Activated CD4-positive, alpha-beta T cell treated with anti-CD3 and anti-CD28 coated beads for 1 hour (primary cell): ENCODE measurements at places on chromosomes 12 and 14.

- DNase-seq, result no peak
Measured at GRCh38 chr14:54680651-54681050, 113.7 kb downstream of the SAMD4A start.

DNA sequence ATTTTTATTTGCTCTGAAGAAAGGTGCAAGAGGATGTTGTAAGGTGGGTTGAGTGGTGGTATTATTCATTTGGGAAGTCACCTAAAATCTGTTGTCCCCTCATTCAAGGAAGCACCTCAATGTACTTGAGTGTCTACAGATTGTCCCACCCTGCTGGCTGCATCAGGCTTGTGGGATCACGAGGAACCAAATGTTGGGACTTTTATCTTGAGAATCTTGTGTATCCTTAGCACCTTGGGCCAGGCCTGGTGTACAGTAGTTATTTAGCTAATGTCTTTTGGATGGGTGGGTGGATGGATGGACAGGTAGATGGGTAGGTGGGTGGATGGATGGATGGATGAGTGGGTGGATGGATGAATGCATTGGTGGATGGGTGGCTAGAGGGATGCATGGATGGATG, 519.3 kb downstream of the BCL11B start:
- DNase-seq, result no peak

- peak; percentile 81 for DNase-seq
Measured at GRCh38 chr12:91877022-91877421, 268.6 kb downstream of the BTG1 start.

GRCh38 chr12:91610561-91610960, 427.9 kb upstream of the DCN start:
- DNase-seq, result no peak

GRCh38 chr12:32108787-32109186, 2.1 kb downstream of the BICD1 start:
- DNase-seq, result no peak

- DNase-seq, result no peak
Measured at GRCh38 chr12:61536525-61536924, 723.7 kb upstream of the USP15 start.

DNA sequence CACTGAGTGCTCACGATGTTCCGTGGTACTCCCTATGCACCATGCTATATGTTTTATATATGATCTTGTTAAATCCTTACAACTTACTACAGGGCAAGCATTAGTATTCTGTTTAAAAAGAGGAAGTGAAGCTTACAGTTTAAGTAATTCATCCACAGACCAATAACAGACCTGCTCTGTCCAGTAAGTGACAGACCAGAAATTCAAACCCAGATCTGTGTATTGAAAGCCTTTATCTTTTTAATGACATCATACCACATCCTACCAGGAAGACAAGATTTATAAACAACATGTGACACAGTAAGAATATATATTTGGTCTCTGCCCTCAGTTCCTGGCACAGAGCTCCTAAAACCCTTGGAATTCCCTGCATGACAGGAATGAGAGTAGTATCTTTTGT, 206.5 kb downstream of the STXBP6 start:
- DNase-seq, result no peak

DNA sequence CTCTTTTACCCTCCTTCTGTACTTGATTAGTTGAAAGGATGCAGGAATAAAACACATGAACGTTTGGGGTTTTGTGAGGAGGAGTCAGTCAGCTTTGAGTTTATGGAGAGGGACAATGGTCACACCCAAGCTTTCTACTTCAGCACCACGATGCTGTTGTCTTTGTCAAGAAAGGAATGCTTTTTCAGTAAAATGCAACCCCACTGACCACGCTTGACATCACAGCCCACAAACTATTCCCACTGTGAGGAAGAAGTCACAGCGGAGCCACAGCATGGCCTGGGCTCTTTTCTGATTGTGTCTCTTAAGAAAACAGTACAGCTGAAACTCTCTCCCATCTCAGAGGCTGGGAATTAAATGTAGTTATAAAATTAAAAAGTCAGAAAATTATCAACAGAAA, 135.2 kb downstream of the APAF1 start:
- no peak for DNase-seq

GRCh38 chr12:99549651-99550050, 97.9 kb upstream of the GARIN6 start:
- DNase-seq, result no peak

- no peak for DNase-seq
Measured at GRCh38 chr12:3904999-3905398, 31.8 kb upstream of the PARP11 start.

GRCh38 chr12:2009623-2010022, 5.4 kb upstream of the DCP1B start:
- DNase-seq, result no peak

DNA sequence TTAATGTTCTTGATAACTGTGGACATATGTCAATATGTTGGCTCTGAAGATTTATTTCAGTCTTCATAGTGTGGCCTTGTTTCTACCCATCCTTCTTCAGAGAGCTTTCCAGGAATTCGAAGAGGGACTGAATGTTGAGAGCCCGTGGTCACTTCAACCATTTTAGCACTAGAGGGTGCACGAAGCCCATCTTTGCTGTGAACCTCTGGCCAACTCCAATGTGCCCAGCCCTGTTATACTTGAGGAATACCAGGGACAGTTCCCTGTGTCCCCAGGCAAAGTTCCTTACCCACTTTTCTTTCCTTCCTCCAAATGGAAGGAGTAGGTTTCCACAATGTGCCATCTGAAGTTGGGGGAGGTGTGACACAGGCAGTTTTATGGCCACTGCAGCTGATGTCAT, 603.5 kb downstream of the RPL10L start:
- no peak for DNase-seq

- no peak for DNase-seq
Measured at GRCh38 chr14:33689680-33690079, 261.2 kb downstream of the EGLN3 start.

GRCh38 chr14:38226366-38226765, 18.7 kb downstream of the SSTR1 start:
- no peak for DNase-seq

GRCh38 chr14:51202914-51203665, 37.0 kb upstream of the TMX1 start:
- DNase-seq, result no peak

DNA sequence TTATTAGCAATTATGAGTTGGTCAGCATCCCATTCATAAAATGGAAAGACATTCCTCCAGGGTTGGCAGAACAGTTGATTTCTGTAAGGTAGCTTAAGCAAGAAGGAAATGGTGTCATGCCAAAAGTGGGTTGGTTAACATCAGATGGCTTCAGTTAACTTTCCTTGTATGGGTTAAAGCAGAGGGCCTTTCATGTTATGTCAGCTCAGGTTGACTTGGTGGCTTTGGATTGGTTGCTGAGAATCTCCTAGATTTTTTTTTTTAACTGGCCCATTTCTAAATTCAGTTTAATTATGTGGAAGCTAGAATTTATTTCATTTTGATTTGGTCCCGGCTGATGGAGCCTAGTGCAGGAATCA, 87.8 kb downstream of the BBS10 start:
- no peak for DNase-seq

DNA sequence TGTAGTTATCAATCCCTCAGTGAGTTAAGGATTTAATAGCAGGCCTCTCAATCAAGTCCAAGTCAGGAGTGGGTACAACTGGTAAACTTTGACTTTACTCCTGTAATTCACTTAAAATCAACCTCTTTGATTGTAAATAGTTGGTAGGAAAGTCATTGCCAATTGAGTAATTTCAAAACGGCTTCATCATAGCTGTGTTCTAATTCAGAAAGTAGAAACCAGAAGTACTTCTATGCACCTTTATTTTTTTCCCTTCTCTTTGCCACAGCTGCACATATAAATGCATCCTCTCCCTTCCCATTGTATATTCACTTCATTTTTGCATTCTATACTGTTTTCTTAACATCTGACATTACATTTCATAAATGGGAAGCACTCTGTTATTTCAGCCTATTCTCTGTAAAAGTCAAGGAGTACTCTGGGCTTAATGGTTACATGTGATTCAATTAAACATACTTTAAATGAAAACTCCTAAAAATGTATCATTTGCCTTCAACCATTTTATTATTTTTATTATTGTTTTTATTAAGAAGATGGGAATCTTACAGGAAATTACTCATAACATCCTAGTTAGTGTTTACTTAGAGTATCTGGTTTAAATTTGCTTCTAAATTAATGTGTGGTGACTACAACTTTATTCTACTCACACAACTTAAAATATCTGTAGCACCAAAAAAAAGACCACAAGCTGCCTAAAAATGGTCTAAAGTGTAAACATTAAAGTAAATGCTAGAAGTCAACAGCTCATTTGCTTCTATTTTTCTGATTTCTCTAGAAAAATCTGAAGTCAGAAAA, 171.2 kb downstream of the CEP128 start:
- no peak for DNase-seq

DNA sequence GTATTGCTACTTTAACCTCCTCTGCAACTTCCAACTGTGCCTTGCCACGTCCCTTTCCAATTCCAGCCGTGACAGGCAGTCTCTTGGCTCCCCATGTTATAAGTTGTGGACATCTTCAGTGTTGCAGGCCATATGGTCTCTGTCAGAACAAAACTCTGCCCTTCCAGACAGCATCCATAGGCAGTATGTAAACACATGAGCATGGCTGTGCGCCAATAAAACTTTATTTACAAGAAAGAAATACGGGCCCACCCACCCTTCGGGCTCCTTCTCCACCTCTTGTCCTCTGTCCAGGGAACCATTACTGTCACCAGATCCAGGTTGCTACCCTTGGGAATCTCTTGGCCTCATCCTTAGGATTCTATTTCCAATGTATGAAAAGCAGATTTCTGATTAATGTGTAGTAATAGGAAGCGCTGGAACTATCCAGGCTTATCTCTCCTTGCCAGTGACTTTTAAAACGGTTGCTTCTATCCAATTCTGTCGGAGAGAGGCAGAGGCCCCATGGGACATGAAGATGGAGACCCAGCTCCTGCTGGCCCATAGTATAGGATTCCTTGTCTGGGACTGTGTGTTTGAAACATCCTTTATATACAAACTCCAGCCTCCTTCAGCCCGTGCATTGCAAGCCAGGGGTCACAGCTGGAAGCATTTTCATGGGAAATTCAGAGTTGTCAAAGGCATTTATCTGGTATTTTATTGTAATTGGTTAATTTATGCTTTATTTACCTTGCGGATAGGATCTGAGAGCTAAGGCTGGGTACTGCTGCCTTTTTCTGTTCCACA, 114.4 kb downstream of the ZNF664 start:
- no peak for DNase-seq

GRCh38 chr12:32010631-32011336, 51.6 kb downstream of the RESF1 start:
- no peak for DNase-seq

- DNase-seq, result no peak
Measured at GRCh38 chr12:11431486-11431885, 36.1 kb upstream of the PRB2 start.

DNA sequence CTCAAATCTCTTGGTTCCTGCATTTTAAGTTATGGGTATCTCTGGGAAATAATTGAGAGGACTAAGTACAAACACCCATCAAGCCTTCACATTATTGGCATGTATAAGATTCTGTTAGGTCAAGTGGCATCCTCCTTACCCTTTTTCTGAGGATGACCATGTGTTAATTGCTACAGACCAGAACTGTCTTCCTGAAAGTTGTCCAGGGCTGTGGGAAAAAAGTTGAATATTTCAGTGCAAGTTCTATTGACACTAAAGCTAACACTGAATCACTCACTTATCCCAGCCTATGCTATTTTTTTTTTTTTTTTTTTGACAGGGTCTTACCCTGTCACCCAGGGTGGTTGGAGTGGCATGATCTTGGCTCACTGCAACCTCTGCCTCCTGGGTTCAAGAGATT, 130.1 kb upstream of the HIF1A start:
- no peak for DNase-seq

GRCh38 chr12:14575585-14575984, 7.9 kb upstream of the PLBD1 start:
- DNase-seq, result no peak

- DNase-seq, result no peak
Measured at GRCh38 chr12:8846305-8846704, 23.9 kb downstream of the A2ML1 start.

DNA sequence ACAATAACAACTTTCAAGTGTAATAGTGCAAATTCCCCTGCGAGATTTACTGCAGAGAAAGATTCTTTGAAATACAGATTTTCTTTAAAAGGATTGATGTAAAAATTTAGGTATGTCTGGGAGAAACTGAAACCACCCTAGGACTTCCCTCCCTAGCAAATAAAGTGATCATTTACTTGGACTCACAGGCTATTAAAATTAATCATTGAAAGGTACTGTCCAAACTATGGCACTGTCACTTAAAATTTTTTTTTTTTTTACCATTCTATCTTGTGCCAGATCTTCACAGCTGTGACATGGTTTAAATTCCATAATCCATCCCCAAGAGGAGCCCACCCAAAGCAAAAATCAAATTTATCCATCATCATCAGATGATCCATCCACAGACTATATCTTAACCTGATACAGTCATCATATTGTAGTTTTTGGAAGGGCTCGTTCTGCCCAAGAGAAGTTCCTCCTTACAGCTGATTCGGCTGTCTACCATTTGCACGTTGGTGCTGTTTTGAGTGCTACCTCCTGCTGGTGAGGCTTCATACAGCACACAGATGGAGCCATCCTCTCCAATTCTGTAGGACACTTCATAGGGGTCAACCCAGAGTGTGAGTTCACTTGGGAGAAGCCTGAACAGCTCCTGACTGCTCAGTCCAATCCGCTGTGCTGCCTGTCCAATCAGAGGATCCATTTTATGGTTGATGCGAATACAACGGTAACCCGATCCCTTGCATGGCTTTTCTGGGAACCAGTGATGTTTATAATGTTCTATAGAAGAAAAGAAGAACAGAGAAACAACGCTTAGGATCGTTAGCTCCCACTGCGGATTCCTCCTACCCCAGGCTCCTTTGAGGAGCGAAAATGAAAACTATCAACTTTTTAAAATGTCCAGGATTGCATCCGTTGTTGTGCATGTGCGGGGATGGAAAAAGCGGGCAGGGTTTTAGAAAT, 1.7 kb downstream of the BTG1 start:
- peak; percentile 59 for DNase-seq

DNA sequence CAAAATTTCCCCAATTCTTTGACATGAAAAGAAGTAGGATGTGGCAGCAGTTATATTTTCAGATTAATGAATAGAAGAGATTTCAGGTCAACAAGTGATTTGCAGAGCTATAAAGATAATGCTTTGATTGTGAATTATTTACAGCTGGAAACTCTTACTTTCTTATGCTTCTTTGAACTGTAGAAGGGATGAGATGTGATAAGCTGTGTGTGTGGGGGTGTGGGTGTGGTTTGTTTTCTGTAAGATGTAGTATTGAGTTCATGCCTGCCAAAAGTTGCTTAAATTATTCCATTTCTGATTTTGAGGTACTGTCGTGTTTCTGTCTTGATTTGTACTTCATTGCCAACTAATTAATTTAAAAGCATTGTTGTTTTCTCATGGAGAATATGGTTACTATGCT, 22.7 kb downstream of the AEBP2 start:
- DNase-seq, result no peak
